ENCODE measurements at places on chromosomes 4 and X.

DNA sequence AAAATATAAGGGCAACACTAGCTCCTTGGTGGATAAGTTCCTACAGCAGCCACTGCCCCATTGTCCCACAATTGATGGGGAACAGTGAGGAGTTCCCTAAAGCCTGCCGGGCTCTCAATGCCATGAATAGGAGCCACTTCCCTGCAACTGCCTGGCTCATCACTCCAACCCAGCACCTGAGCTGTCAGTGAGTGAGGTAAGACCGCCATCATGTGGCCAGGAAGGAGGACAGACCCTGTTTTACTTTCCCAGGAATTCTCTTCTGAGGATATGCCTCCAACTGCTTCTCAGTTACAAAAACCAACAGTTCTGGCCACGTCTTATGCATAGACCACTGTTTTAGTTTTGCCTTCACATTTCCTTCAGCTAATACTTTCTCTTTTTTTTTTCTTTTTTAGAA, 45.5 kb downstream of the SRPX start:
- no peak for DNase-seq

DNA sequence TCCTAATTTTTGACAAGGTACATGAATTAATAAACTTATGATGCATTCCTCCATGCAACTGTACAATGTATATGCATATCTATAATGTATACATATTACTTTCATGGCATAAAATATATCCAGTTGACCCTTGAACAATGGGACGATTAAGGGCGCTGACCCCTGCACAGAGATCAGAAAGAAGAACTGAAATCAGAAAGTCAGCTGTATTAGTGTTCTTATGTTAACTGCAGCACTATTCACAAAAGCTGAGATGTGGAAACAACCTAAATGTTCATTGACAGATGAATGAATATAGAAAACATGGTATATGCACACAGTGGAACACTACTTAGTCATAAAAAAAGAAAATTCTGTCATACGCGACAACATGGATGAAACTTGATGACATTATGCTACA, 457.1 kb downstream of the GBA3 start:
- no peak for DNase-seq

DNA sequence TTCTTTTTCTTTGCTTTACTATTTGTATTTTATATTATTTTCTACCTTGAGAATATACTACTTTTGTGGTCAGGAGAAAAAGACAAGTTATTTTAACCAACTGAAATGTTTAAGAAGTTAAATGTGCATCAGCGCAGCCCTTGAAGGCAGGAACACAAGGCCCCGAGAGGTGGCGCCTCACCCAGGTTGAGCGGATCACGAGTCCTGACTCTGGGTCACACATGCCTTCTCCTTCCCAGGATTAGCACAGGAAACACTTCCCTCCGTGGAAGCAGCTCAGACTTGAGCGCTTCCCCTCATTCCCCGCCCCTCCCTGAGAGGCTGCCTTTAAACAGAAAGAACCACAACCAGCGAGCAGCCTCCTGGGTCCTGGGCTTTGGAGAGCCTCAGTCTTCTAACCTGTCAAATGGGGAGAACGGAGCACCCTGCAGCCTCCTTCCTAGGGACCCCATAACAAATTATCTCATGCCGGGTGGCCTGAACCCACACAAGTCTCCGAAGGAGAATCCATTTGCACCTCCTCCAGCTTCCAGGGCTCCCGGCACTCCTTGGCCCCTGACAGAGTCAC, 217.6 kb downstream of the AFAP1 start:
- no peak for DNase-seq

- no peak for DNase-seq
Measured at GRCh38 chr4:120816296-120816965, 106.1 kb downstream of the PRDM5 start.

- DNase-seq = no peak
Measured at GRCh38 chrX:116111497-116111896, 59.0 kb upstream of the AGTR2 start.

DNA sequence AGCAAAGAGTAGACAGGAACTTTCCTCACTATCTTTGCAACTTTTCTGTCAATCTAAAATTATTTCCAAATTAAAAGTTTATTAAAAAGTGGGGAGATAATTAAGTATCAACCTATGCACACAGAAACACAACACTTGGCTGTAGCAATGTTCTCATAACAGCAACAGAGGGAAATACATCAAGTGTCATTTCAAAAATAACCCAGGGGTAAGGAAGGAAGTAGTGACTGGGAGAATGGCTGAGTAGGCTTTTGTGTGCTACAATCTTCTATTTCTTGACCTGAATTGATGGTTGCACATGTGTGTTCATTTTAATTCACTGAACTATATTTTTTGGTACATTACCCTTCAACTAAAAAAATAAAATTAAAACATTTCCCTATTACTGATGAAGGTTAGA, 67.5 kb downstream of the ABCG2 start:
- no peak for DNase-seq

DNA sequence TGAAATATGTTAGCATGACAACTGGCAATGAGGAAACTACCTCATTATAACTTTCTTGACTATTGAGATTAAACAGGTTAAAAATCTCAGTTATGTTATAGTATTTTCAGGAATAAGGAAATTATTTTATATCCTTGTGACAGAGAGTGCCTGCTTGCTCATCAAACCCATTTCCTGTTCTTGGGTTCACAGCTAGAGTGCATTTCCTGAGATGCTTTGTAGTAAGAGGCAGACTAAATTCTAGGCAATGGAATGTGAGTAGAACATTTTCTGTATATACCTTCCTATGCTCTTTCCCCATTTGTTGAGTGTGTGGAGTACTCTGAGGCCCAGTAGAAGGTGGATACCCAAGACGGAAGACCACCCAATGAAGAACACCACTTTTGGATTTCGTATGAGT, 96.9 kb upstream of the CASK start:
- DNase-seq = no peak

- no peak for DNase-seq
Measured at GRCh38 chrX:121854614-121854911, 807.2 kb downstream of the GLUD2 start.

DNA sequence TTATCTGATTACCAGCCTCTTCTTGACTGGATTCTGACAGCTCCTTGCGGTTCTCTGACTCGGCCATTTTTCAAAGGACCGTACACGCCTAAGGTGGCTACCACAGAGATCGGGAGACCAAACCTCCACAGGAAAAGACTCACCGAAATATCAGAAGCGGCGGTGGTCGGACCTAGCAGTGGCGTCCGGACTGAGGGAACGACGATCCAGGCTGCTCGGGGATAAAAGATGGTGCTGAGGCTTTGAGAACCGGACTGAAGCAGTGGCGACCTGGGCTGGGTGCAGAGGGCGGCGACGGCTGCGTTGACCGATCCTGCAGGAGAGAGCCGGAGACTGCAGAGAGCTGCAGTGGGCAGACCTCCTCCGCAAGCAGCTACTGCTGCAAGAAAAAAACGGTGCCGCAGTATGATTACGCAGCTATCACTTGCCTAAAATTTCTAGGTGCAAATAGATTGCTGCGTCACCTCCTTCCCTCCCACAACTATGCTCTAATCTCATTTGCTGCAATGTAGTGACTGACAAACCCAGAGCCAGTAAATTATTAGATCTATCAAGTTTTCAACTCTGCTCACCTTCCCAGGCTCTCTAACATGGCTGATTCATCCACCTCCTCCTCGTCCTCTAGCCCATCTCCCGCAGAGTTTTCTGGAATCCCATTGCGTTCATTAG, at the start of gene NAP1L2:
Gene NAP1L2 (minus strand): TSS at position 426 of the 669 bp plus-strand sequence. CDS start 359 bp downstream, at position 67.
- no peak for DNase-seq
